Activated CD4-positive, alpha-beta memory T cell treated with anti-CD3 and anti-CD28 coated beads for 36 hours (primary cell): ENCODE measurements at places on chromosomes 3 and 15. TPM values are rescaled to one million over a fixed set of nuclear protein-coding genes. Genes with fewer than 3 reads are reported as not detected.

Gene CCDC39
- not detected for total RNA-seq

Gene IL16
- total RNA-seq, result 63.1 TPM

Gene SKIL
- 20.9 TPM for total RNA-seq

Gene TRPM1
- not detected for total RNA-seq

Gene PARP14
- 51.6 TPM for total RNA-seq

Gene PLSCR2
- total RNA-seq, result not detected

Gene IMPG2
- 0.10 TPM for total RNA-seq
